Stimulated activated CD8-positive, alpha-beta memory T cell treated with anti-CD3 and anti-CD28 coated beads, Interleukin-2, amount 100 ng/mL, for 48 hours (primary cell): ENCODE measurements at places on chromosomes 2 and 18.

DNA sequence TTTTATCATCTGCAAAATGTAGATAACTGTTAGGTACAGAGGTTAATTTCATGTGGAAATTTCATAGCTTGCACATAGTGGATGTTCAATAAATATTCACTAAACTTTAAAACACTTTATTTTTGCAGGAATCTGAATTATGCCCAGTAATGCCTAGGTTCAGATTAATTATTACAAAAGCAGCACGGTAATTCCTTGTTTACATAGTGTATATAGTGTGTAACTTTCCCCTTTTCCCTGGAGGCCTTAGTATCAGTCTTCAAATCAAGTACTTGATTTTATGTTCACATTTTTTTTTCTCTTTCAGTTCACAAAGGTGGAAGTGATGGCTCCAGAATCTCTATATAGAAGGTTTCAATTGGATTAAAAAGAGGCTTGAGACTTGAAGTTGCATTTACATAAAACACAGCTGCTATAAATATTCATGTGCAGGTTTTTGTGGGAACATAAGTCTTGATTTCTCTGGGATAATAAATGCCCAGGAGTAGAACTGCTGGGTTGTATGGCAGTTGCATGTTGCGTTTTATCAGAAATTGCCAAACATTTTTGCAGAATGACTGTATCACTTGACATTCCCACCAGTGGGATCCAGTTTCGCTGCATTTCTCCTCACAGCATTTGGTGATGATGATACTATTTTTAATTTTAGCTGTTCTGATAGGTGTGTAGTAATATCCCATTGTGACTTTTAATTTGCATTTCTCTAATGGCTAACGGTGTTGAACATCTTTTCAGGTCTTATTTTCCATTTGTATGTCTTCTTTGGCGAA, 27.6 kb upstream of the LGALSL start:
- no peak for DNase-seq

GRCh38 chr2:176552501-176553135, 283.4 kb downstream of the MTX2 start:
- no peak for DNase-seq

- no peak for DNase-seq
These were observed 110.6 kb downstream of the MAP4K4 start for GRCh38 chr2:101808006-101808562.

DNA sequence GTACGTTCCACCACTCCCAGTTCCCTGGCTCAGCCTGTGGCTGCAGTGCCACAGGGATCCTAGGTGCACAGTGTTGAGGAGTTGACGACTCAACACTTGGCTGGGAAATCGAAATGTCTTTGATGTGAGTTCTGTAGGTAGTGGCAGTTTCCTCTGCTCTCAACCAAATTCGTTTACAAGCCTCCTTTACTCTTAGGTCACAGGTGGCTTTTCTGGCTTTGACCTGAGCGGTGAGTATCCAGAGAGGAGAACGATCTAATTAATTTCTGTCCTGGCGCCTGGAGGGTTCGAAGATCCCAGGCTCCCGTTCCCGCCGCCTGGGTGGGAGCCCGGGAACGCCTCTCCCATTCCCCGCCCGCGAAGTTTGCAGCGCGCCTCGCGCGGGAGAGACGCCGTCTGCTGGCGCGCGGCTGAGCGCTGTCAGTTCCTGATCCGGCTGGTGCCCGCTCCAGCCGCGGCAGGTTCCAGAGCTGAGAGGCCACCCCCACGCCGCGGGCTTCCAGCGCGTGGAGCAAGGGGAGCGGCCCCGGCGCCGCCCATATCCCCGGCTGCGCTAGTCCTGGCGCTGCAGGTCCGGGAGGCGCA, at the start of gene LAMA3:
TSS of gene LAMA3 (plus strand) at position 423 of the 585 bp plus-strand sequence. CDS start 231 bp downstream, outside the sequence.
- no peak for DNase-seq

GRCh38 chr2:7111626-7112025, 194.4 kb downstream of the RNF144A start:
- DNase-seq, result no peak

DNA sequence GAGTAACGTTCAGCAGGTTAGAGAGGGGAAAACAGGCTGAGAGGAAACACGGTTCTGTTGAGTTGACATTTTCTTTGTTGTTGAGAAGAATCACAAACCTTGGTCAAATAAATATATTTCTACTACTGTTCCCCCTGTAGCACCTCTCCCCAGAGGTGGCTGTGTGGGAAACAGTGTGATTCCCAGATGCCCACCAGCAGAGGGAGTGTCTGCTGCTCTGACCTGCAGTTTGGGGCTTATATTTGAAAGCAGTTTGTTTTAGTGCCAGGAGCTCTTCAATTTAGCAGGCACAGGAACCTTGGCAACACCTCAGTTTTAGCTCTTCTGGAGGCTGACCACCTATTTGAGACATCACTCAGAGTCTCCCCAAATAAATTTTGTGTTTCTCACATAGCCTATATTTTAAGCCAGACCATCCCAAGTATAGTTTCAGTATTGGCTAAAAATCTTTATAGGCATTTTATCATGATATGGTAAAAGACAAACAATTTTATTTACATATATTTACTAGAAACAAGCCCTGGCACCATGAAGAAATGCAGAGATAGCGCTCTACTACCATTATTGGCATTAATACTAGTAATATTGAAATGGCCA, 75.7 kb downstream of the PIK3C3 start:
- no peak for DNase-seq

DNA sequence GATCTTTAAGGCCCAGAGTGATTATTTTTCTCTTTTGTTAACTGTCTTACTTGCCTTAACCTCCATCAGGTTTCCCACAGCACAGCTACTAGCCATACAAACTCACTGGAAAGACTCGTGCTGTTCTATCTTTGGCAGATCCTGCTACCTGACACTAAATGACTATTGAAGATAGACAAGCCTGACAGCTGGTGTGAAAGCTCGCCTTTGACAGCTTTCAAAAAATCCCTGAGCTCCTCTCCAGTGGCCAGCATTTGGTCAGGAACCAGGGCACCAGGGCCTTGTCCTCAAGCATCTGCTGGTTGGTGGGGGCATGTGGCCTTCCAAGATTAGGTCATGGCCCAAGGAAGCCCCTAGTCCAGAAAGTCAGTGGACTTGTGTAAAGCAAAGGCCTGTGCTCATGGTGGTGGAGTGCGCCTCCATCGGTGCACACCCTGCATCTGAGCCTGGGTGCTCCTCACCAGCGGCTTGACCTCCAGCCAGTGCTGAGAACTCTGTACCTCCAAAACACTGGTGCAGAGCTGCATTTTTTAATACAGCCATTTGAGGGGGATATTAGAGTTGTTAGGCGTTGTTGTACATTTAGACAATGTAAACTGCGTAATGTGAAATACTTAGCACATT, 158.5 kb downstream of the NCK2 start:
- DNase-seq, result no peak
